Muscle of back (tissue), 13 donors: ENCODE measurements at places on chromosomes 12 and 14. TPM values are rescaled to one million over a fixed set of nuclear protein-coding genes. Genes with fewer than 3 reads are reported as not detected.

GRCh38 chr12:55745361-55746173, 2.6 kb downstream of the GDF11 start:
- DNase-seq, result peak; percentile 70

DNA sequence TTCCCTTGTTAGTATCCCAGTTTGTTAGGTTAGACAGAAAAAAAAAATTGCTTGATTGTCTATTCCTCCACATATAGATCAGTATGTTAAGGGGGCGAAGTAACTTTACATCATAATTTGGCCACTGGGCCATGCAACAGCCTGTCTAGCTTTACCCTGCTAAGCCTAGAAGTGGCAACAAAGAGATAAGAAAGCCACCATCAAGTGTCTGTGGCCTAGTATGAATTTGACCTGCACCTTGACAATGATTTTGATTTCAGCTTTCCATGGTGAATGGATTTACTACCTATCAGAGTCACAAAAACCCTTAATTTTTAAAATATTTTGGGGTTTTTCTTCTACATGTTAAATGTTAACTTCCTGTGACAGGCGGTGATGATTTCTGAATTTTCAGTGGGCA, 63.9 kb downstream of the LIN52 start:
- no peak for DNase-seq

GRCh38 chr14:56160088-56160487, 41.9 kb downstream of the PELI2 start:
- no peak for DNase-seq

GRCh38 chr12:25935355-25936144, 22.9 kb upstream of the RASSF8 start:
- DNase-seq, result no peak

- no peak for DNase-seq
Measured at GRCh38 chr14:105381446-105382342, 16.6 kb upstream of the TEX22 start.

DNA sequence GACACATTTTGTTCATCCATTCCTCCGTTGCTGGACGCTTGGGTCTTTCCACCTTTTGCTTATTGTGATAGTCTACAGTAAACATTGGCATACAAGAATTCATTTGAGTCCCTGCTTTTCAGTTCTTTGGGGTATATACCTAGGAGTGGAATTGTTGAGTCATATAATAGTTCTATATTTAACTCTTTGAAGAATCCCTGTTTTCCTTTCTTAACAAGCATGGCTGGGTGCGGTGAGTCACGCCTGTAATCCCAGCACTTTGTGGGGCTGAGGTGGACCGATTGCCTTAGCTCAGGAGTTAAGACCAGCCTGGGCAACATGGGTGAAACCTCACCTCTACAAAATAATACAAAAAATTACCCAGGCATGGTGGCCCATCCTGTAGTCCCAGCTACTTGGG, 75.4 kb downstream of the CCDC92 start:
- no peak for DNase-seq

DNA sequence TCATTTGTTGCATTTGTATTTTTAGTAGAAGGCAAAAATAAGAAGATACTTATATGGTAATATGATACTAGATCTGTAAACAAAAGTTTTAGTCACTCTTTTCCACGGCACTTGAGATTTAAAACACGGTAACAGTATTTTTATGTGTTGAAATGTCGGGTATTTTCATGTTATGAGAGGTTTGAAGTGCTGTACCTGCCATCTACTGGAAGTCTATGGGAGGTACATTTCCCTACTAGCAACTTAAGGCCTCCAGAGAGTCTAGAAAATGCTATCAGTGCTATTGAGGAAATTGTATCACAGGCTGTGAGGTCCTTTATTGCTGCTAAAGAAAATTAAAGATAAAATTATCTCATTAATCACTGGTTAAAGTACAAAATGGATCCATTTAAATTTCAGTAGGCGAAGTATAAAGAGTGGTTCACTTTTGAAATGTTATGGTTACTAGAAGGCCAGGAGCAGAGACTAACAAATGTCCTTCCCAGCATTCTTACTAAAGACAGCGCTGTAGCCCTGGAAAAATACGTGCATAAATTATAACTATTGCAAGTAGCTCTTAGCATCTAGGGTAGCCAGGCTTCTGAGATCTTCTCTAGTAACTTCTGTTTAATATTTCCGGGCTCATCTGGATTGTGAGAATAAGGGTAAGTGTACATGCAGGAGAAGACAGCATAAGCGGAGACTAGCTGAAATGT, 77.6 kb upstream of the PRKD1 start:
- peak; percentile 44 for DNase-seq

GRCh38 chr14:92830902-92831301, 36.8 kb downstream of the GOLGA5 start:
- DNase-seq, result no peak

DNA sequence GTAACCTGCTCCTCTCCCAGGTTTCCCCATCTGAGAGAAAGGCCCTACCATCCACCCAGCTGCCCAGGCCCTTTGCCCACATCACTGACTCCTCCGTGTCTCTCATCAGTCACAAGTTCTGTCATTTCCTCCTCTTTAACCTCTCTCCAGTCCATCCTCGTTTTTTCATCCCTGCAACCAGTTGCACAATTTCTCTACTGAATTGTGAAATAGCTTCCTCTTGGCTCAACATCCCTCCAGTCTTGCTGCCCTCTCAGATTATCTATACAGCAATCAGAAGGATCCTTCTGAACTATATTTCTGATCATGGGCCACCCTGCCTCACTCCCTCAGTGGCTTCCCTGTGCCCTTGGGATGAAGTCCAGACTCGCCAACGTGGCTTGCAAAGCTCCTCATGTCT, 6.8 kb downstream of the FAM161B start:
- DNase-seq, result peak; percentile 26

GRCh38 chr12:16588812-16589211, 17.1 kb downstream of the LMO3 start:
- DNase-seq, result no peak

The KLHL42 gene
- 17.3 TPM for polyA plus RNA-seq

The NRXN3 gene
- polyA plus RNA-seq, result 0.86 TPM

The KRT85 gene
- polyA plus RNA-seq, result not detected
